ENCODE measurements at places on chromosomes 4 and X. TPM values are rescaled to one million over a fixed set of nuclear protein-coding genes. Genes with fewer than 3 reads are reported as not detected.

Gene MAGEA2B
- not detected for total RNA-seq

Gene TMEM154
- total RNA-seq: 7.2 TPM

- H3K27me3 ChIP-seq: peaks cover 11% of the 10 kb centered on the region
- DNase-seq: no peak
- H3K4me3 ChIP-seq: no peak overlapping the region
- no peak overlapping the region for H3K27ac ChIP-seq
These were observed 5.6 kb downstream of the CYSLTR1 start for GRCh38 chrX:78321809-78322208.

DNA sequence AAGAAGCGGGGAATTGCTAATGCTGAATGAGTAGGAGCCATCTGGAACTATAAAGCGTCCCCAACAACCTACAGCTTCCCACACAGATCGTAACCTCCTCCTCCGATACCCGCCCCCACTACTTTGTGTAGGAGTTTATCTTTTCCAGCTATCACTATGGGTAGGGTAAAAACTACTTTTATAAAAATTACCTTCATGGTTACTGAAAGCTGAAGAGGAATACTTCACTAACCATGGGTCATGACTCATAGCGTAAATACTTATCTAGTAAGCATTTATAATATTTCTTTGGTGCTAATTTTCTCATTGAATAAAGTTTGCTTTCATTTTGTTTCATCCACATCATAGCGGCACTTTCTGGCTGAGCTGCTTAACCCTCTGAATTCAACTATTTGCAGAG lies 79.4 kb upstream of the TNIP3 start:
- H3K27ac ChIP-seq: no peak overlapping the region
- H3K4me3 ChIP-seq: peak overlapping the region; percentile 20
- H3K4me1 ChIP-seq: no peaks in the 10 kb centered on the region
- H3K27me3 ChIP-seq: no peaks in the 10 kb centered on the region
- DNase-seq: no peak
- no peaks in the 10 kb centered on the region for H3K36me3 ChIP-seq

- H3K36me3 ChIP-seq: no peaks in the 10 kb centered on the region
- DNase-seq: no peak
- H3K4me3 ChIP-seq: peak overlapping the region; percentile 12
- H3K27ac ChIP-seq: peak overlapping the region; percentile 14
- H3K4me1 ChIP-seq: peaks cover 5% of the 10 kb centered on the region
These were observed 1.7 kb downstream of the SLC25A4 start for GRCh38 chr4:185144601-185145240.

DNA sequence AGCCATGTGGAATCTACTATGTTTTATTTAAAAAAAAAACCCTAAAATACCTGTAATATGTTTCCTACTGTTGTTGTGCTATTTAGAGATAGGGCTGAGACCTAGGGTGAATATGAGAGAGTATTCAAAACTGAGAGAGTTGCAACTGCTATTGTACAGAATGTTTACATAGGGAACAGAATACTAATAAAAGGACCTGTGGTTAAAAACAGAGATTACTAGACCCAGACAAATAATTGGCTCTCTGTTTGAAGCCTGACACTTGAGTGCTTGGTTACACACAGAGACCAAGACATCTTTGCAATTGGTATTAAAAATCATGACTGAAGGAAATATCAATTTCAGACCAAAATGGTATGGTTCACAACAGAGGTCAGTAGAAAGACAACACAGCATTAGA lies 278.9 kb upstream of the GIMD1 start:
- H3K4me1 ChIP-seq: no peaks in the 10 kb centered on the region
- H3K4me3 ChIP-seq: no peak overlapping the region
- H3K36me3 ChIP-seq: no peaks in the 10 kb centered on the region
- H3K27me3 ChIP-seq: no peaks in the 10 kb centered on the region
- H3K27ac ChIP-seq: no peak overlapping the region
- no peak for DNase-seq

DNA sequence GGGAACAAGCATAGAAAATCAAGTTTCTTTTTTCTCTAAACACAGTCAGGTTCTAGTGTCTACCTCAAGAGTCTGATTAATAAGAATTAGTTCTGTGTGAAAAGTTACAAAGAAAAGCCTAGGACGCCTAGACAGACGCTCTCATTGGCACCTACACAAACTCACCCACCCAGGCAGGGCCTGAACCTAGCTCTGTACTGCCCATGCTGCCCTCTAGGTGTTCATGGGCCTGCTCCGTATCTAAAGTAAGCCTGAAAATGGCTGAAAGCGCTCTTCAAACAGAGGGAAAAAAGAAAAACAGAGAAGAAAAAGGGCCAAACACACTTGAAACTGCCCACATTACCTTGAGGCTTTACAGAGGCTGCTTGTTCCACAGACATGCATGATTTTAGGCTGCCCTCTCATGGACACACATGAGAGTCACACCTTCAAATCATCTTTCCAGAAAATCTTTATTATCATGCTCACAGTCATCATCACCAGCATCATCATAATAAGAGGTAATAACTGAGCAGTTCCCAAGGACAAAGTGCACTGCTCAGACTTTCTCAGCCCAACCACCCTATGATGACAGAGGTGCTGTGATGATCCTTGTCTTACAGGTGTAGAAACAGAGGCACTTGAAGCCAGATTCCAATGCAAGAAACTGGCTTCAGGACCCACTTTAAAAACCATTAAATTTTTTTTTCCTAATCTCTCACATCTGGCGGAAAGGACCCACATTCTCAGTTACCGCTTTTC lies 49.6 kb downstream of the MAP7D2 start:
- DNase-seq: no peak
- H3K27ac ChIP-seq: no peak overlapping the region
- no peak overlapping the region for H3K4me3 ChIP-seq
- H3K27me3 ChIP-seq: peaks cover 23% of the 10 kb centered on the region

DNA sequence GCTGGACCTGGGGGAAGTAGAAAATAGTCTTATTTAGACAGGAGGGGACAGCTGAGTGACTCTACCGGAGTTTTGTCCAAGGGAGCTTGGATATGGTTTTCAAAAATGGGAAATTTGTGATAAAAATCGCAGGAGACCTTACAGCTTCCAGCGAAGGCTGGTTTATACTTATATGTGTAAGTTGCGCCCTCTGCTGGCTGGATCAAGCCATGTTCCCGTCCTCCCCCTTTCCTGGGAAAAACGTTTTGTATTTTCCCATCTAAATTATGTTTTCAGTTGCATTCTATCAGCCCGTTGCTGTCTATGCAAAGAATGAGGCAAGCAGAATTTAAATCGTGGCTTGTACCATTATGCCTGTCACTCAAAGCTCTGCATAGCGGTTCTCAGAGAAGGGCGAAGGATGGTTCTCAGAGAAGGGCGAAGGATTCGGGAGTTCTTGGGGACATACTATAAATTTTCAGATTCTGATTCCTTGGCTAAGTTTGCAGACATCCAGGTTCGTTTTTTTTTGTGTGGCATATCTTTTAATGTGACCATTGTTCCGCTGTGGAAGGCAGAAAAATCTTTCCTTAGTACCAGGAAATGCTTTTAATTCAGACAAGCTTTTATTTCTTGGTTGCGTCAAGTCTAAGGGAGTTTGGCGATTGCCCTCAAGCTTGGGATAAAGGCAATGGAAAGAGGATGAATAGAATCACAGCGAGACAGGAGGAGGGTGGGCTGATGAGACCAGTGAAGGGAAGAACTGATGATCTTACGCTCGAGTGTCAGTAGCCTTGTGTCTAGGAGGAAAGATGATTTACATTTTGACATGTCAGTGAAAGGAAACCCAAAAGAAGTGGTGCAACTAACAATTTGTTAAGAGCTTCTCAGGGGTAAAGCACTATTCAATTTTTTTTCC lies 128.5 kb upstream of the ARX start:
- DNase-seq: peak; percentile 51
- H3K4me3 ChIP-seq: no peak overlapping the region
- H3K36me3 ChIP-seq: no peaks in the 10 kb centered on the region
- H3K27ac ChIP-seq: no peak overlapping the region
- H3K27me3 ChIP-seq: no peaks in the 10 kb centered on the region

DNA sequence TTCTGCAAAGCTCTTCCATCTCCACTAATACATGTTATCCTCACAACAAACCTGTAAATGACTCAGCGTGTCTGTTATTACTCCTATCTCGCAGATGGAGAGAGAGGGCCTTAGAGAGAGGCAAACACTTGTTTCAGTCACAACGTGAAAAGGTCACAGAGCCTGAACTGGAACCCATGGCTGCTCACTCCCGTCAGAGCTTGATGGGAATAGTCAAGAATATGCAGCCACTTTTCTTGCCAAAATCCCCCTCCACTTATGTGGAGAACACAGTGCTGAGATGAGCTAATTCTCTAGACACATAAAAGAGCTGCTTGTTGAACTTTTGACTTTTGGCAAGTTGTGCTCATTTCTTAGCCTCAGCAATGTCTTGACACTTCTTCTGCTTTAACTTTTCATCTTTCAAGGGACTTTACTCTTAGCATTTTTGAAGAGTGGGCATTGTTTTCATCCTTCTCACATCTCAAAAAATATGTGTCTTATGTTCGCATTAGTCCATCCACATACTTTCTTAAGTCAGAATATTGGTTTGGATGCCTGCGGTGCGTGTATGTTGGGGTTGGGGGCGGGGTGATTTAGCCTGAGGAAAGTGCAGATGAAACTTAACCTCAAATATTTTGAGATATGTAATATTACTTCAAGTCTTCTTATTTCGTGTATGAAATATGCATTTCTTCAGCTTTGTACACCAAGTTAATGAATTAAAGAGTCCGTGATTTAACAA lies 69.2 kb downstream of the SYNPO2 start:
- H3K4me1 ChIP-seq: no peaks in the 10 kb centered on the region
- no peaks in the 10 kb centered on the region for H3K36me3 ChIP-seq
- peak overlapping the region; percentile 85 for H3K27ac ChIP-seq
- no peaks in the 10 kb centered on the region for H3K27me3 ChIP-seq

Gene INTS12
- 30.0 TPM for total RNA-seq

- H3K27ac ChIP-seq: no peak overlapping the region
- H3K36me3 ChIP-seq: no peaks in the 10 kb centered on the region
- no peaks in the 10 kb centered on the region for H3K4me1 ChIP-seq
- no peak overlapping the region for H3K4me3 ChIP-seq
- no peak for DNase-seq
These were observed 257.7 kb downstream of the THOC2 start for GRCh38 chrX:123475068-123475724.

Gene TKTL2
- not detected for total RNA-seq

Data from breast epithelium (tissue), 4 donors.